ENCODE measurements at places on chromosomes 6 and 20.
A peak's percentile ranks its signal among the peaks of the same experiment; 100 is the strongest.

- peak; percentile 77 for DNase-seq
These were observed 170.8 kb downstream of the BCAS1 start for GRCh38 chr20:53899351-53900167.

DNA sequence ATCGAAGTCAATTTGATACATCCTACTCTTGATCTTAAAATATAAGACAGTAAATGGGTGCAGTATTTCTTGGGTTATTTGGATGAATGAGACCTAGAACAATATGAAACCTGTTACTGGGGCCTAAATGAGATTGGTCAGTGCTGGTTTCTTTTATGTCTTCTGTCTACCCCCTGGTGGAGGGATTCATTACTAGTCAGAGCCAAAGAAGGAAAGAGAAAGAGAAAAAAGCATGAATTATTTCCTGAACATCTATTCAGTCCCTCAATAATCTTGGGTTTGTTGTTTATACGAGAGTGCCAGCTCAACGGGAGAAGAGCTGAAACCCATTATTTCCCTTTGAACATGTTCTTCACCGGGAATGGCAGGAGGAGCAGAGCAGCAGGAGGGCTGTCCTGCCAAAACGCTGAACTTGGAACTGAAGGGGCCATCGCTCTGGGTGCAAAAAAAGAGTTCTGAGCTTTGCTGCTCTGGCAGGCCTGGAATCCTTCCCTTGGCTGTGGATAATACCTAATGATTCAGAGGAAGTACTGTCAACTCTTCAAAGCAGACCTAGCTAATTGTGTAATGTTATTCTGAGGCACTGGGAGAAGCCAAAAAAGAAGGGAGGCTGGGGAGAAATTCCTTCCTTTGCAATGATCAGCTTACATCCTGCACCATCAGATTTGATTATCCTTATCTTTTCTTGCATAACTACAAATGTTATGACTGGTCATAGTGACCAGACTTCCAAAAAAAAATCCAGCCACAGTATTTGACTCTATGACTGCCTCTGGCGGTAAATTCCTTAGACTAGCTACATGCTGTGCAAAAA, 72.0 kb downstream of the BLOC1S5 start:
- peak; percentile 97 for DNase-seq

- DNase-seq = peak; percentile 24
These were observed 1082.4 kb upstream of the MAP3K7 start for GRCh38 chr6:91669154-91669870.

GRCh38 chr20:34546751-34547181, 11.8 kb upstream of the MAP1LC3A start:
- no peak for DNase-seq

DNA sequence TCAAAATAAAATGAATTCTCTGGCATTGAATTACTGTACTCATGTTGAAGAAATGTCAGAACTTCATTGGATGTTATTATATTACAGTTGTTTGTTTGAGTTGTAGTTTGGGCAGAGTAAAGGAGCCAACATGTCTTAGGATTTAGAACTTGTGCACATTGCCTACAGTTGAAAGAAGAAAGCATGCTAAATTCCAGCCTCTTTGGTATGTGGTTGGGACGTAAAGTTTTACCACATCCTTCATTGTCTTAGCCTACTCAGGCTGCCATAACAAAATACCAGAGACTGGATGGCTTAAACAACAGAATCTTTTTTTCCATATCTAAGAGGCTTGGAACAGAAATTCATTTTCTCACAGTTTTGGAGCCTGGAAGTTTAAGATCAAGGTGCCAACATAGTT, 42.4 kb downstream of the HFE start:
- DNase-seq = no peak

DNA sequence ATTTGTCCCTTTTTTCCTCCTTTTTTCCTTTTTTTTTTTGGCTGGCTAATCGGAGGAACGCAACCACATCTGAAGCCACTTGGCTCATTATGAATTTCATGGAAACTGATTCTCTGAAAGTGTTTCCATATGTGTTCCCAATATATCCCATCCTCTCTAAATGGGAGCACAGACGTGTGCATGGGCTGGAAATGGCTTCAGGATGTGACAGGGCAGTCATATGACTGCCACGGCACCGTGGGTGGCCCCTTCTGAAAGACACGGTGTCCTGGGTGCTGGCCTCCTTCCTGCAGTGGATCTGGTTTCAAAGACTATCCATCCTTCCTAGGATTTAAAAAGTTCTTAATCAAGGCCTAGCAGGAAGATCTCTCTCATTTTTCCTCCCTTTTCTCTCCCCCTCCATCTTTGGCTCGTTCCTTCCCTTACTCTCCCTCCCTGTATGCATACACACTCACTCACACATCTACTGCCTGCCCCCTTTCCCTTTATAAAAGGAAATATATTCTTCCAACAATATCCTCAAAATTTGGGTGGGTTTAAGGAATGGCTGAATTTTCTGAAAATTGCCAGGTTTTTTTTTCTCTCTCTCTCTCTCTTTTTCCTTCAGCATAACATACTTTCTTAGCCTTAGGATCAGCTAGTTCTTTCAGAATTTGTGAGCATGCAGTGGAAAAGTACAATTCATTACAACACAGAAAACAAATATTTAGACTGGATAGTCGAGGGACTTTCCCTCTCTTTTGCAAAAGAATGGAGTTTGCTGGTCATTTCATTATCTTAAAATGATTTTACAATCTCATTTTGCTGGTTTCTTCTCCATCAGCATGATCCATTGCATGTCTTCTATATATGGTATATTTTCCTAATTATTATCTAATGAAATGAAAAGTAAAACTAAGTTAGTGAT, 161.2 kb upstream of the SUPT3H start:
- DNase-seq = no peak

GRCh38 chr6:144777249-144777648, 492.1 kb downstream of the UTRN start:
- no peak for DNase-seq

GRCh38 chr6:110689275-110689935, 125.9 kb downstream of the CDK19 start:
- DNase-seq = no peak

DNA sequence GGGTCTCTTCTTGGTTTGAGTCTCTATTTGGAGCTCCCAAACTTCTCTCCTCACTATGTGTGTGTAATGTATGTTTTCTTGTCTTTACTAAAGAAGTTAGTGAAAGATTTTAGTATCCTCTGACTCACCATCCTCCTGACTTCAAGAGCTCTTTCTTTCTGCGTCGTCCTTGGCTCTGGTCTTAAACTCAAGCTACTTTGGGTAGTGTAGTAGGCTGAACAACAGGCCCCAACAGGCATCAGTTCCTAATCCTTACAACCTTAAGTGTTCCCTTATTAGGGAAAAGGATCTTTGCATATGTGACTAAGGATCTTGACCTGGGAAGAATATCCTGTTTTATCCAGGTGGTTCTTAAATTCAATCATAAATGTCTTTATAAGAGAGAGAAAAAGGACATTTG, 810.2 kb downstream of the MAFB start:
- no peak for DNase-seq

DNA sequence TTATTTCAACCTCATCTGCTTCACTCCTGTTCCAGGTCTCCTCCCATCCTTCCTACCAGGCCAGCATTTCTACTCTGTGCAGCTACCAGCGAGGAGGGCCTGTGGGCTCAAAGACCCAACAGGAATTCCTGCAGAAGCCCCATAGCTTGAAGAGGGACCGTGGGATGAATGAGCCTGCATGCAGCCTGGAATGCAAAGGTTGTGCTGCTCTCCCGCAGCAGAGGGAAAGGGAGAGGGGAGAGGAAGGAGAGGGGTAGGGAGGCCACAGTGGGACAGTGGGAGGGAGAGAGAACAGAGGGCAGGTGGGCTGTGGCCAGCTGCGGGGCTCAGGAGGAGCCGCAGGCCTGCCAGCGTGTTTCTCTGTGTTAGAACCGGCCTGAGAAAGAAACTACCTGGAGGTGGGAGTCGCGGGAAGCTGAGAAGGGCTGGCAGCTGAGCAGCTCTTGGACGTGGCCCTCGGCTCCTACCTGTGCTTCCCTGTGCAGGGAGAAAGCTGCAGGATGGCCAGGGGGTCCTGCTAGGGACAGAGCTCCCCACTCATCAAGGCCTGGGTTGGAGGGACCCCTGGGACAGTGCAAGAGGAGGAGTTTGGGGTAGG, 66.1 kb upstream of the MLN start:
- DNase-seq = no peak

DNA sequence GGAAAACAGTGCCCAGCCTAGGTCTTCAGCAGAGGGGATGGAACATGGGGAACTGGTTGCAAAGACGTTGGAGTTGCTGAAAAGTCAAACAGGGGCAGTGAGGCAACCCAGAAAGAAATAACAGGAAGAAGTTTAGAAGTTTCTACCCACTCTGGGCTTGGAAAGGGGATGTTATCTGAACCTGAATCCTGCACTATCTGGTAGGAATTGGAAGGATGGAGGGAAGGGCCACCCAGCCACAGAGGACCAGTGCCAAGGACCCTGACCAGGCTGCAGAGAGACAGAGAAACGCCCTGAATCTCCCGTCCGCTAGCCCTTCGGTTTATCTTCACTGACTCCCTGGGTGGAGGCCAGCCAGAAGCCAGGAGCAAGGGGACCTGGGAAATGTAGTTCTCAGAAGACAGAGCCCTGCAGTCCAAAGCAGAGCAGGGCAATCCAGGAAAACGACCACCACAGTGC, 217.3 kb upstream of the RREB1 start:
- peak; percentile 24 for DNase-seq

GRCh38 chr20:13396022-13396421, 174.9 kb downstream of the ISM1 start:
- DNase-seq = peak; percentile 62

DNA sequence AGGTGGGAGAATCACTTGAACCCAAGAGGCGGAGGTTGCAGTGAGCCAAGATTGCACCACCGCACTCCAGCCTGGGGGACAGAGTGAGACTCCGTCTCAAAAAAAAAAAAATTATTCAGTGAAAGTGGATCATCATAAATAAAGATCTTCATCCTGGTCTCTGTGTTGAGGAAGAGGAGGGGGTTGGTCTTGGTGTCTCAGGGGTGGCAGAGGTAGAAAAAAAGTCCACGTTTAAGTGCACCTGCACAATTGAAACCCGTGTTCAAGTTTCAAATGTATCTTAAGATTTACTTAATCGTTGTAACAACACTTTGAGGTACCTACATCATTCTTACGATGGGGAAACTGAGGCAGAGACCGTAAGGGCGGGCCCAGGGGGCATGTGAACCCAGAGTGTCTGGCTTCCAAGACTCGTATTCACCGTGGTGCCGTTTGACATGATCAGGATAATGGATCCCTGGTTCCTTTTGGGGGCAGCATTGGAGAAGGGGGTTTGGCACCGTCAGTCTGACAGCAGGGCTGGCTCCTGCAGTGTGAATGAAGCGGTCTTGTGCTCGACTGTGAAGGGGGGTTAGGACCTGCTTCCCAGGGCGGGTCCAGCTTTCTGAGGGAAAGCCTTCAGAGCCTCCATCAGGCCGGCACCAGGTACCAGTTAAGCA, 32.9 kb upstream of the ID1 start:
- no peak for DNase-seq

DNA sequence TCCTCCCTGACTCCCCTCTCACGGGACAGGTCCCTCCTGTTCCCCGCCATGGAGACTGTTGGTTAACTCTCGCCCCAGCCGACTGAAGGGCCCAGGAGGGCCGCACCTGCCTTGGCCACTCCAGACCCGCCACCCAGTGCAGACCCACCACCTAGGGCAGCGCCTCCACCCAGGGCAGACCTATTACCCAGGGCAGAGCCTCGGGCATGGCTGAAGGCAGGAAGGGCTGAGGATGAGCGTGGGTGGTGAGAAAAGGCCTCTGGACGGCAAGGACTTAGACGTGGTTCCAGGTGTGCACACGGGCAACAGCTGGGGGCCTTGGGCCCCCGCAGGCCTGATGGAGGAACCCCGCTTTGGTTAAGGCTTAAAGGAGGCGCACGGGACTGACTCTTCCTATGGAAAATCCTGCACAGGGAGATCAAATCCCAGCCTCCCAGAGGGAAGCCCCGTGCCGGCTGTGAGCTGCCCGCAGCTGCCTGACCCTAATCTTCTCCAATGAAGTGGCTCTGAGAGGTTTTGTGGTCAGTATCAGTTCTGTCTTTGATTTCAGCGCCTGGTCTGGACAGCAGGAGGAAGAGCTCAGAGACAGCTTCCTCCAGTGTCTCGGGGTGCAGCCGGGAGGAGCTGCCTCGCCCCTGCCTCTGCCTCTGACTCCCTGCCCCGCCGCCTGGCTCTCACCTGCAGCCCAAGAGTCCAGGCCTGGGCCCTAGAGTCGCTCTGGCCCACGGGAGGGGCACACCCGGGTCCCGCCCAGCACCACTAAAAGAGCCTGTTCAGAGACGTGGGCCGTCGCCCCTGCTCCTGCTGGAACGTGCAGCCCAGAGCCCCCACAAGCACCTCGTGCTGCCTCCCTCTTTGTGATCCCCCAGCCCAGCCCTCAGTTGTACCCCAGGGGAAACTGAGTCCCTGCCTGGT, 12.1 kb upstream of the CHRNA4 start:
- no peak for DNase-seq

DNA sequence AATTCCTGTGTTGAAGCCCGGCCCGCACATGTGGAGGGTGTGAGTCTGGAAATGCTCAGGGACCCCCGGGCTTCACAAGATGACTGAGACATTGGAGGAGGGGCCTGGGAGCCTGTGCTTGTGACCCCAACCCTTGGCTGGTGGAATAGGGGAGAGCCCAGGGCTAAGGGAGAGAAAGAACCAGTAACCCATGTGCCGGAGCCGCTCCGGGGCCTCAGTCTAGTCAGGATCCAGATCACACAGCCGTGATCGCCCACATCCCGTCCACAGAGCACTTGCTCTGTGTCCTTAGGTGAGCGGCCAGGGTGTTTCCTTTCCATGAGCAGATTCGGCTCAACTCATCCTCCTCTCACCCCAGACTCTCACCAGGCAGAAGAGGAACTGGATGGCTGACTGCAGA, 152.3 kb upstream of the RPS6KA2 start:
- no peak for DNase-seq

- DNase-seq = peak; percentile 87
These were observed 14.7 kb upstream of the ASXL1 start for GRCh38 chr20:32343439-32343838.

DNA sequence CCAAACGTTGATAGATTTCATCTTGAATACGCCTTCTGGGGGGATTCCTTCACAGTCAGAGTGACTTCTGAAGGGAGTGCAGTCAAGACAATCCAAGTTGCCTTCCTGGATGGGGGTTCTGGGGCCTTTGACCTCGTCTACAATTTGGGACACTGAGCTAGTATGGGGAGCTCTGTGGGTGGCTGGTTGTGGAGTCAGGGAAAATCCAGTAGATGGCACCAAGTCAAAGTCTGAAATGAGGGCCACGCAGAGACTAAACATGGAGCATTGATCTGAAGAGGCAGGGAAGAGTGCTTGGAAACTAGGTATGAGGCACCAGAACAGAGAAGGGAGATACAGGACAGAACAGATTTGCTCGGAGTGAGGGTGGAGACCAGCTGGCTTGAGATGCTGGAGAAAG, 43.6 kb upstream of the CCN6 start:
- no peak for DNase-seq

GRCh38 chr6:160386869-160387530, 38.8 kb downstream of the SLC22A3 start:
- DNase-seq = peak; percentile 62

- no peak for DNase-seq
These were observed 12.8 kb upstream of the PNRC1 start for GRCh38 chr6:89067796-89068195.

DNA sequence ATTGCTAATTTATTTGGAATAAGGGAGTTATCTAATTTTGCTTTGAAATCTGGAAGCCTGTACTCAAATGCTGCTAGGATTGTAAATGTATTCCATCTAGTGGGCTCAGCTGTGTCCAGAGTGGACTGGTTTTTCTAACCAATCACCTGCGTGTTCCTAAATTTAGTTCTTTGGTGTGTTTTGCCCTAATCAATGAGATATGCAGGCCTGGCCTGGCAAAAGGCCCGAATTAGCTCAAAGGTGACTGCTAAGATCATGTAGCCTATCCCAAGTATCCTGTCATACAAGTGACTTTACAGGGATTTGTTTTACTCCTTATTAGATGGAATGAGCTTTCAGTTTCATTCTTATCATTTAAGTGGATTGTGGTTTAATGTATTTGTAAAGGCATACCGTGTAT, 51.3 kb upstream of the ARMC2 start:
- no peak for DNase-seq
